ENCODE measurements at places on chromosomes 3 and 15.

GRCh38 chr3:100042166-100042981 is 71.9 kb downstream of the FILIP1L start:
- DNase-seq = no peak

DNA sequence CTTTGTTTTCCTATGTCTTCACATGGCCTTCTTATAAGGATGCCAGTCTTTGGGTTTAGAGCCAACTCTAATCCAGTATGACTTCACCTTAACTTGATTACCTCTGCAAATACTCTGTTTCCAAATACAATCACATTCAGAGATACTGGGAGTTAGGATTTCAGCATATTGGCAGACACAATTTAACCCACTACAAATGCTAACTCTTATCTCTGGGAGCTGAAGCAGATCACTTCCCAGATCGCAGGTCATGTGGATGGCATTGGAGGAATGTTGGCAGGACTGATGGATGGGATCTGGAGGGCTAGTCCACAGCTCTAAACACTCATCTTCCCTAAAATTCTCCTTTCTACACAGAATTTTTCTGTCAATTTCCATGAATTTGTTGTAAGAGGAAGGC is 46.2 kb upstream of the ADGRG7 start:
- DNase-seq = no peak

- DNase-seq = no peak
These were observed 27.3 kb downstream of the EID1 start for GRCh38 chr15:48905216-48905615.

DNA sequence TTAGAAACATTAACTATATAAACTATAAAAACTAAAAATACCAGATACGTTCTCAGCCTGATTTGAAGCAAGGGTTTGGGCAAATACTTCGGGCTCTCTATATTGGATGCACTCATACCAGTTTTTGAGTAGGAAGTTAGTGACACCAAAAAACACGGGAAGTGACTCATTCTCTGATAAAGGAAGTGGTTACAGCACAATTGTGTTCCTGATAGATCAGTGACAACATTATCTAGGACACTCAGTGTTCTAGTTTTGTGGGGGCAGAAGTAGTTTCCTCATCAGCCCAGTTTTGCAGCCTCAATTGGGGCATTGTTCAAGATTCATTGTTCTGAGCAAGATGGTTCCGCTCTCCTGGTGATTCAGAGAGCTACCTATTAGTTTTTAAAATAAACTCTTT is 469.6 kb upstream of the DPPA4 start:
- DNase-seq = peak; percentile 6

DNA sequence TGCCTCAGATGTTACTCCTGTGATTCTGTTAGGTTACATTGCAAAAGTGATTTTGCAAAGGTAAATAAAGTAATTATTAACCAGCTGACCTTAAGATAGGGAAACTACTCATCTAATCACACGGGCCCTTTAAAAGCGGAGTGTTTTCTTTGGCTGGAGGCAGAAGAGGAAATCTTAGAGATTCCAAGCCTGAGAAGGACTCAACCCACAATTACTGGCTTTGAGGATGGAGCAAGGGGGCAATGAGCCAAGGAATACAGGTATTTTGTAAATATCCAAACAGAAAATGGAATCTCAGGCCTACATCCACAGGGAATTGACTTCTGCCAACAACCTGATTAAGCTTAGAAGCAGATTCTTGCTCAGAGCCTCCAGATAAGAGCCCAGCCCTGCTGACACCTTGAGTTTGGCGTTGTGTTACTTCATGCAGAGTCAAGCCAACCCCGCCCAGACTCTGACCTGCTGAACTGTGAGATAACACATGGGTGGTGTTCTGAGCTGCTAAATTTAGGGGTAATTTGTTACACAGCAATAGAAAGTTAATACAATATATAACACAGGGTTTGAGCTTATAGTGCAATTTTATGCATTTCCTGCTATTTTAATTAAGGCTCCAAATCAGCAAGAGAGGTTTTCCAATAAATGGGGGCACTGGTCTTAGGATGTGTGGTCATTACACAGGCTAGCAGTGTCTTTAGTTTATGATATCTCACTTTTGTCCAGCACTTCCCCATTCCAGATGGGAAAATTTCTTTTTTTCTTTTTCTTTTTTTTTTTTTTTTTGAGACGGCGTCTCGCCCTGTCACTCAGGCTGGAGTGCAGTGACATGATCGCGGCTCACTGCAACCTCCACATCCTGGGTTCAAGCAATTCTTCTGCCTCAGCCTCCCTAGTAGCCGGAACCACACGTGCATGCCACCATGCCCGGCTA is 19.5 kb downstream of the NFKBIZ start:
- DNase-seq = peak; percentile 21
